NCI-H2081 (cell line): ENCODE measurements at places on chromosomes 7 and 10.

DNA sequence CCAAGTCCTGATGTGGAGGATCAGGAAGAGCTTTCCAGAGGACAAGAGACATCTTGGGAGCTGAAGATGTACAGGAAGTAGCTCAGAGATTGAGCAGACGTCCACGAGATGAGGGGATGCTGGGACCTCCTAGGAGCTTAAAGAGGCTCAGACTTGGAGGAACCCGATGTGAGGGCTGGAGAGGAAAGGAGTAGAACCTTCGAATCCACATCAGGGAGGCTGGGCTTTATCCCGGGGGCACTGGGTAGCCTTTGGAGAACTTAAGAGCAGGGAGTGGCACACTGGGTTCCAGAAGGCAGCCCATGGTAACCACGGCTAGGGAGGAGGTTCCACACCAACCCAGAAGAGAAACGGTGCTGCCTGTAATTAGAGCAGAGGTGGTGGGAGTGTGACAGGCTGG is 10.8 kb downstream of the PRKCQ start:
- DNase-seq, result no peak

GRCh38 chr7:76310102-76310957 is 7.9 kb downstream of the HSPB1 start:
- DNase-seq, result peak; percentile 85

GRCh38 chr10:31804352-31804810 is 124.2 kb downstream of the ARHGAP12 start:
- DNase-seq, result no peak

DNA sequence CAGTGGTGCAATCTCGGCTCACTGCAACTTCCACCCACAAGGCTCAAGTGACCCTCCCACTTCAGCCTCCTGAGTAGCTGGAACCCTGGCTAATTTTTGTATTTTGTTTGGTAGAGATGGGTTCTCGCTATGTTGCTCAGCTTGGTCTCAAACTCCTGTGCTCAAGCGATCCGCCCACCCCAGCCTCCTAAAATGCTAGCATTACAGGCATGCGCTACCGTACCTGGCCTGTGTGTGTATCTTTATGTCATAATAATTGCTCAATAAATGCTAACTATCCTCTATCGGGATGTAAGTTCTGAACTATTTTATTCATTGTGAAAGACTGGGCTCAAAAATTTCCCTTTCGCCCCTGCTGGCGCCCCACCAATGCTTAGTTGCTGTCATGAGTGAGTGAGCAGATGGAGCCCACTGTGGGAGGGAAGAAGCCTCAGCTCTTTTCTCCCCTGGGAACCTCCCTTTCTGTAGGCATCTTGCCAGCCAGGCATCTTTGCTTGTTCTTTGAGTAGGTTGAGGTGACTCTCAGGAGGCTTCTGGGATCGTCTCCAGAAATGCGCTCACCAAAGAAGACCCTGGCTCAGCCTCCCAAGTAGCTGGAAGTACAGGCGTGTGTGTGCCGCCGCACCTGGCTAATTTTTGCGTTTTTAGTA is 38.3 kb downstream of the CAMK1D start:
- DNase-seq, result no peak

- no peak for DNase-seq
Observed at GRCh38 chr10:89783406-89783805, 82.0 kb downstream of the KIF20B start.

- no peak for DNase-seq
Observed at GRCh38 chr10:49615213-49615612, 1.4 kb downstream of the CHAT start.

GRCh38 chr7:69765879-69766278 is 167.6 kb downstream of the AUTS2 start:
- DNase-seq, result no peak

DNA sequence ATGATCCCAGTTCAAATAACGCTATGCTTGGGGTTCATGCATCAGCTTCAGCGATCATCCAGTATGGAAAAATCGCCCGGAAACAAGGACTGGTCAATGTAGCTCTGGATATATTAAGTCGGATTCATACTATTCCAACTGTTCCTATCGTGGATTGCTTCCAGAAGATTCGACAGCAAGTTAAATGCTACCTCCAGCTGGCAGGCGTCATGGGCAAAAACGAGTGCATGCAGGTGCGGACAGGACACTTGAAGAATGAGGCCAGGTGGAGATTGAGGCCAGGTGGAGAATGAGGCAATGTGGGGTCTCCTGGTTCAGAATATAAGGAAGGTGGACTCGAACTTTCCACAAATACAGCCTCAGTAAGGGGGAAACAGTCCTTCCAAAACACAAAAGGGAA is 105.8 kb downstream of the TRRAP start:
- no peak for DNase-seq

- no peak for DNase-seq
Observed at GRCh38 chr7:36137258-36137657, 15.8 kb upstream of the EEPD1 start.

- peak; percentile 84 for DNase-seq
Observed at GRCh38 chr7:73557397-73558257, at the start of gene BCL7B. Gene BCL7B (minus strand): TSS chr7:73557690. CDS start chr7:73557578, 112 bp downstream.

DNA sequence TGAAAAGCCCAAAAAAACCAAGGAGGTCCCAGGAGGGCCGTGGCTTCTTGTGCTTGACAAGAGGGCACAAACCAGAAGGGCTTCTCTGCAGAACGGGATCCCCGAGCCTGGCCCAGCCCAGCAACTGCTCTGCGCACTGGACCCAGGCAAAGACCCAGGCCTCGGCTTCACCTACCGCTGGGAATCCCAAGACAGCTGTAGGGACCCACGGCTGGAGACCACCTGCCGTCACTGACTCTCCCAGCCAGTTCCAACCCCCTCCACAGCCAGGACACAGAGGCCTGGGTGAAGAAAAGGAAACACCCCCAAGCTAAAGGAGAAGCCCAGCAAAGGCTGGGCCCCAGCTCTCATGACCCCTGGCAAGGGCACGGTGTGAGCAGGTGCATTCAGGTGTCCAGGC is 24.3 kb downstream of the PDGFA start:
- no peak for DNase-seq

- DNase-seq, result no peak
Observed at GRCh38 chr7:117134889-117135552, 181.7 kb downstream of the ST7 start.

DNA sequence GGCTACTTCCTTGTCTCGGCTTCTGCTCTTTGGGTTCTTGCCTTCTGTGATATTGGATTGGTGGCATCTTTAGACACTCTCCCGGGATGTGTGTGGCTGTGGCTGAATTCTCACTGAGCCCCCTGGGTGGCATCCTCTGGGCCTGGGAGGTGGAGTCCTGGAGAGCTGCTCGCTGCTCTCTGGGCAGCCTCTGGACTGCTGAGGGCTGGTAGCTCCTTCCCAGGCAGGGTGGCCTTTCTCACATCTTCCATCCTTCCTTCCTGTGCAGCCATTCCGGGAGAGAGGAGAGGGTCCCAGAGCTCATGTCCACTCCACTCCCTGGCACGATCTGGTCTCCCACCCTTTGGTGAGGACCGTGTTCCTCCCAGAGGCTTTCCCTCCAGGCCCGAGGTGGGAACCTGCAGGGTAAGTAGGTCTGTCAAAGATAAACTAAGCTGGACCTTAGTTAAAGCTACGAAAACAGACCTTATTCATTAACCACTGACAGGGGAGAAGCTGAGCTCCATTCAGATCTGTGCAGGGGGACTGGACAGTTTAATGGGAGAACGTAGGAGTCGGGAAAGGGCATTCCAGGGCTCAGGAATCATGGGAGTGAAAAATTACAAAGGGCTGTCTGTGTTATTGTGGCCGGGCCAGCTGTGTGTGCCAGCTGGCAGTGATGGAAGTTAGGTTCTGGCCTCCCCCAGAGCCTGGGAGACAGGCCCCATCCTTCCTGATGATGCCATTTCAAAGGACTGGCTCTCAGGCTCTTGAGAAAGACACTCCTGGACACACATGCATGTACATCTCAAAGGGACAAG is 8.7 kb downstream of the ATP6V0E2 start:
- no peak for DNase-seq

GRCh38 chr10:18968159-18968558 is 80.4 kb upstream of the MALRD1 start:
- no peak for DNase-seq

- DNase-seq, result no peak
Observed at GRCh38 chr10:125711110-125711750, 8.3 kb upstream of the EDRF1 start.

DNA sequence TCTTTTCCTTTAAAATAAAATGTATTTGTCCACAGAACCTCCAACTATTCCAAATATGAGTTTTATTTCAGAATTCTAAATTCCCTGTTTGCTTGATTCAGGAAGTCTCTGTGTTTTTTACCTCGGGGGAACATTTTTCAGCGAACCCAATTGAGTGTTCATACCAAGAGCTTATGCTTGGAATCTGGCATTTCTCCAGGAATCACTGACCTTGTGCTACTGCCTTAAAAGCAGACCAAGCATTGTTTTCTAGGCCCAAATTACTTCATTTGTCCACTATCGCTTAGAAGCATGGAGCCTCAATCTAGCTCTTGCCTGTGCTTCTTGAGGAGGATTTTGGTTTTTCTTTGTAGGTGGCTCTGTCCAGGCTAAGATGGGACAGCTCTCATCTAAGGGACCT is 59.4 kb downstream of the EBLN1 start:
- no peak for DNase-seq

DNA sequence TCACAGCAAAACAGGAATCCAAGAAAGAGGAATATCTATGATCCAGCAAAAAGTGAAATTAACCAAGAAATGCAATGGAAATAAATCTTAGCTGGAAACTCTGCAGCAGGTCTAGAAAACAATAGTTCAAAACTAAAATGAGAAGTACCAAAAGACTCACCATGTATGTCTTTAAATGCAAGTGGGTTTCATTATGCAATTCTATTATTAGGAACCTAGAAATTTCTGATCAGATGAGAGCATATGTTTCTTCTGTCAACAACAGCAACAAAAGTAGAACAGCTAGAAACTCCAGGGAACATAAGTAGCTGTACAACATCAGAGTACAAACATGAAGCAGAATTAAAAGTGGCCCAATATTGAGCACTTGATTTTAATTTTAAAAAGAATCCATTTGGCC is 304.0 kb downstream of the ARHGAP12 start:
- DNase-seq, result no peak

- peak; percentile 73 for DNase-seq
Observed at GRCh38 chr10:33193057-33193700, 141.3 kb downstream of the NRP1 start.

GRCh38 chr7:106111655-106112117 is 426 bp downstream of the SYPL1 start:
- DNase-seq, result peak; percentile 62

DNA sequence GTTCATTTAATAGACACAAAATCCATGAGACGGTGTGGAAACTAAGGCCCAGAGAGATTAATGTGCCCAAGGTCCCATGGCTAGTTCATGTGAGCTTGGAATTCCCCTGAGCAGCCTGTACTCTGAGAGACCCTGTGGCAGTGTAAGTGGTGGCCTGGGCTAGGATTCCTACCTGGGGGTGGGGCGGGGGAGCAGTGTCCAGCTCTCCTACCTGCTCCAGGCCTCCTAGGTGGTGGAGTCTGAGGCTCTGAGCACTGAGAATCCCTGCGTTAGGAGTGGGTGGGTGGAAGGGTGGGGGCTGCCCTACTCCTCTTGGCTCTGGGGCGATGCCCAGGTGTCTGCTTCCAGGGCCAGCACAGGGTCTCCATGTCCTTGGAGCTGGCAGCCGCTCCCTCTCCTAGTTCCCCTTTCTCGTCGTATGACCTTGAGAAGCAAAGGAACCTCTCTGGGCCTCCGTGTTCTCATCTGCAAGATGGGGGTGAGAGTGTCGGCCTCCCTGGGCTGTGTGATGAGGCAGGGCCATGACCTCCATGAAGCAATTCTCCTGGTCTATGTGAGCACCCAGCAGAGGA is 2.5 kb downstream of the SNCG start:
- DNase-seq, result no peak

DNA sequence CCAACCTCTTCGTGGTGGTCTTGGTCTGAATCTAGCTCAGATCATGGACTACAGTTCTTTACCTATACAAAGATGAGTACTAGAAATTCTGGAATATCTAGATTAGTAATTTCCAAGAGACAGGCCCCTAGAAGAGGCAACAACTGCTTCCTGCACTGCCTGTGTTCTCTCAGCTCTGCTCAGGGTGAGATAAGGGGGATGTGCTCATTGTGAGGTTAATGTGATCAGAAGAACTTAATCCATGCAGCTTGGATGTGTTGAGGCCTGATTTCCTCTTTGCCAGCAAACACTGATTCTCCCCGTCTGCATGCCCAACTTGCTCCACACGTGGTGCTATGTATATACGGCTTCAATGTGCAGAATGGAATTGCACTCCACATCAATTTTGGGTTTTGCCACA is 268.0 kb downstream of the PHTF2 start:
- DNase-seq, result no peak

DNA sequence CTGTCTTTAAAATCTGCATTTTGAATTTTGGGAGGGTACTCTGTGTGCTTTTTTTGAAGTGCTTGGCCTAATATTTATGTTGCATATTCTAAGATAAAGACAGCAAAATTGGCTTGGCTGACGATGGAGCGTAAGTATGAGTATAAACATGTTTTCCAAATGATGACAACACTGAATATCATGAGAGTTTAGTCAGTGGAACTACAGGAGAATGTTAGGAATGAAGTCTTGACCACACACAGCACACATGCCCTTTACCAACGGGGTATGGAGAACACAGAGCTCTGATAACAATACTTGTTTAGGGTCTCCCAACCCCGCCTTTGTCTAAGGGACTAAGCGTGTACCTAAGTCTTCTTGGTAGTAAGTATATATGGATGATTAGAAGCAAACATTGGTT is 253.9 kb upstream of the FZD8 start:
- no peak for DNase-seq

DNA sequence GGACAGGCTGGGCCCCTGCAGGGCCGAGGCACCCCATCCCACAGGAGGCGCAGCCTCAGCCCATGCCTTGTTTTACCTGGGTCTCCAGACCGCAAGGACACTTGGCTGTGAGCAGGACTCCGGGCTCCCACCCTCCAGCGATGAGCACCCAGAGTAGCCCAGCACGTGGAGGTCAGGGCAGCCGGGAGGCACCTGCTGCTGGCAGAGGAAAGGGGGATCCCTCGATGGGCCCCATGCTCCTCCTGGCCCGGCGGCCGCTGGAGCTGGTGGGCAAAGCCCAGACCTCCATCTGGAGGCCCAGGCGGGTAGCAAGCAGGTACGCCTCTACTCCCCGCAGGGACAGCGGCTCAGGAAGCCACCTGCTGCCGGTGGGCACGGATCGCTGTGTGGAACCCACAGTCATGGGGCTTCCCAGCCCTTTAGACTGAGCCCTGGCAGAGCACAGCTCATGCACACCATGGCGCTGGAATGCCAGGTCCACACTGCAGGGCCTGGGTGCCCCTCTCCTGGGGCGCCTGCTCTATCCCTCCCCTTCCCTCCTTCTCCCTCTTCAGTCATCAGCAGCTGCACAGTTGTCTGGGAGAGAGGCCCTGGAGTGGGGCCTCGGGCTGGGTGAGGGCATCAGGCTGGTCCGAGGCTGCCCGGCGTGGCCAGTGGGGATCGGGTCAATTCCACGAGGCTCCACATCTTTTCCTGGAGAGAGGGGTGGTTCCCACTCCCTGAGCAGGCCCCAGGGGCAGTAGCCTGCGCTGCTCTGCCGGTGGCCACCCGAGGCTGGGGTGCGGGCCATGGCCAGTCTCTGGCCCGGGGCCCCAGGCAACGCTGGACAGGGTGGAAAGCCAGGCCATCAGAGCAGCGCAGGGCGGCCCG is 65.7 kb downstream of the PWWP2B start:
- no peak for DNase-seq
